NCI-H2081 (cell line): ENCODE measurements at places on chromosomes 6 and 20.

- no peak for DNase-seq
Observed at GRCh38 chr6:162092816-162093502, 634.6 kb downstream of the PRKN start.

DNA sequence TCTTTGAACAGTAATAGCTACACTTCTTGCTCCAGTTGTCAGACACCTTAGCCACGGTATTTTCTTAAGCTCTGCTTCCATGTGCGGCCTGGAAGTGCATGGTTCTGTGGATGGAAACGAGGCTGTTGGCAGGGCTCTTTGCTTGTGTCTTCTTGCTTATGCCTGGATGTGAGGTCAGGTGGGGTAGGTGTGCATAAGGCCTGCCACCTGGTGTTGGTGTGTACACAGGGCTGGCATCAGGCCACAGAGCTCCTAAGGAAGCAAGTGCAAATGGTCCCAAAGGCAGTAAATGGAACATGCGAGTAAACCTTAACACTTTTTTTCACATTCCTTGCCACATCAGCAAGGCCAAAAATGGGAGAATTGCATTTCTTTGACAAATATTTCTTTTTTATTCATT lies 158.1 kb upstream of the GMDS start:
- DNase-seq, result peak; percentile 82

DNA sequence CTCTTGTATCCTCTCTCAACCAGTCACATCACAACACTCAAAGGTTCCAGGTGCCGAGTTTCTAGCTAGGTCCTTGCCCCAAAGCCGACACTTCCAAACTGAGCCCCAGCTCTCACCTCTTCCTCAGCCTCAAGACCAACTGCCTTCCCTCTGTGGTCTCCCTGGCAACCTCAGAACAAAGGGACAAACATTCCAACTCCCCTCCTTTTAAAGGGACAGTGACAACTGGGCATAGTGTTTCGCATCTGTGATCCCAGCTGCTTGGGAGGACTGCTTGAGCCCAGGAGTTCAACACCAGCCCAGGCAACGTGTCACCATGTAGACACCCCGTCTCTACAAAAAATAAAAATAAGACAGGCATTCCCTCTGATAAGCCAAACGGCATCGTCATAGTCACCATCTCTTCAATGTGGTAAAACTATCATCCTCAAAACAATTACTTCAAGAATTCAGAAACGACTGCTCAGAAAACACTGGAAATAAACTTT lies 11.3 kb downstream of the DIDO1 start:
- DNase-seq, result peak; percentile 41

DNA sequence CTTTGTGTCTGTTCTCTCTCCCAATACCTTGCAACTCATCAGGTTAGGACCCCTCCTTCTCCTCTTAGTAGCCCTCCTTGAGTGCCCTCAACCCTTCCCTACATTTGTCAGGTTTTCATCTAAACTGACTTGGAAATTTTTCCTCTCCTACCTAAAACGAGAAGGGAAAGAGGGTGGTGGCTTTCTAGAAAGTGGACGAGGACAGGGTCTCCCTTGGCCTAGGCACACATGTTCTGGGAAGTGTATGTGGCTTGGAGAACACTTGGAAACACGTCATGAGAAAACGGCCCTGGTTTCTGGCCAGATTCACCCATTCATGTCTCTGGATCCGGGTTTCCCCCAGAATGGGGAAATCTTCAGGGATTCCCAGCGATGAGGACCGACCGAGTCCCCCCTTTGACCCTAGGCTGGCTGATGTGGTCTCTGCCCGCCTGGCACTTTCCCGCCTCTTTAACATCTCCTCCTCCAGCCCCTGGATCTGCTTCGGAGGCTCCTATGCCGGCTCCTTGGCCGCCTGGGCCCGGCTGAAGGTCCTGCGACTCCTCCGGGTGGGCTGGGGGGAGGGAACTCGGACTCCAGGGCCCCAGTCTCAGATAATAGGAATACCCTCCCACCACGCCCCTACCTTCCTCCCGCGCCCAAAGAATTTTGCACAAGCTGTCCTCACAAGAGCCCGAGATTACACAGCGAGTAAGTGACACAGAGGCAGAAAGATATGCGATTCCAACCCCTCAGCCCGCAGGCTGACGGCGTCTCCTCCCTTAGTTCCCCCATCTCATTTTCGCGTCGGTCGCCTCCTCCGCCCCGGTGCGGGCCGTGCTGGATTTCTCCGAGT lies 3.0 kb downstream of the PRSS16 start:
- DNase-seq, result no peak

- no peak for DNase-seq
Observed at GRCh38 chr20:63545814-63546213, 1.7 kb downstream of the SRMS start.

GRCh38 chr20:64224351-64225170 lies 31.0 kb upstream of the PCMTD2 start:
- DNase-seq, result no peak

DNA sequence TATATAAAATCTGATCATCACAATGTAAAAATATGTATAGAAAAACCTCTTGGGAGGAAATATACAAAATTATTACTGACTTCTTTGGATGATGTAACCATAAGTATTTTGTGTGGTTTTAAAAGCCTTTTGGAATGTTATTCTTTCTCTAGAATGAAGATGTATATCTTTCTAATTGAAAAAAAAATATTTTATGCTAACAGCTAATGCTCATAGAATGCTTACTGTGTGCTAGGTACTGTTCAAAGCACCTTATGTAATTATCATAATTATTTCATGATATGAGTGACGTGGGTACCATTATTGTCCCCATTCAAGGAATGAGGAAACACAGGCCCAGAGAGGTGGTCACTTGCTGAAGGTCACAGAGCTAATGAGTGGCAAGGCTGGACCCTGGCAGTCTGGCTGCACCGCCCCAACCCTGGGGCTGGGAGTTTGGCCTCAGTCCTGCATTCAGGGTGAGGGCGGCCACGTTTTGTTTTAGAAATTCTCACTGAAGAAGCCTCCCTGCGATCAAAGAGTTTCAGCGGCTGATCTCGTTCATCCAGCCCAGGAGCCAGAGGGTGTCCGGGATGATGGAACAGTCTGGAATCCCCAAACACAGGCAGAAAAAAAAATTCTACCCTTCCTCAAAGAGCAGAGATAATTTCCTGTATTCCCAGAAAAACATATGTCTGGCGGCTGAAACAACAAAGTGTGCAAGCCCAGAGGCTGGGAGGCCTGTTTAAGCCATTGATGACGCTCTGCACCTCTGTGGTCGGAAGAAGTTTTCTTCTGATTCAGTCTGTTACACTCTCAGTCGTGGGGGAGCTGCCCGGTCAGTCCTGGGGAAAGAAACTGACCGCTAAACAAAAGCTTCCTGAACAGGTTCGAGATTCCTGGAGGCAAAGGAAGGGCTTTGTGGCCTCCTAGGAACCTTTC lies 37.3 kb downstream of the TFEB start:
- DNase-seq, result no peak

DNA sequence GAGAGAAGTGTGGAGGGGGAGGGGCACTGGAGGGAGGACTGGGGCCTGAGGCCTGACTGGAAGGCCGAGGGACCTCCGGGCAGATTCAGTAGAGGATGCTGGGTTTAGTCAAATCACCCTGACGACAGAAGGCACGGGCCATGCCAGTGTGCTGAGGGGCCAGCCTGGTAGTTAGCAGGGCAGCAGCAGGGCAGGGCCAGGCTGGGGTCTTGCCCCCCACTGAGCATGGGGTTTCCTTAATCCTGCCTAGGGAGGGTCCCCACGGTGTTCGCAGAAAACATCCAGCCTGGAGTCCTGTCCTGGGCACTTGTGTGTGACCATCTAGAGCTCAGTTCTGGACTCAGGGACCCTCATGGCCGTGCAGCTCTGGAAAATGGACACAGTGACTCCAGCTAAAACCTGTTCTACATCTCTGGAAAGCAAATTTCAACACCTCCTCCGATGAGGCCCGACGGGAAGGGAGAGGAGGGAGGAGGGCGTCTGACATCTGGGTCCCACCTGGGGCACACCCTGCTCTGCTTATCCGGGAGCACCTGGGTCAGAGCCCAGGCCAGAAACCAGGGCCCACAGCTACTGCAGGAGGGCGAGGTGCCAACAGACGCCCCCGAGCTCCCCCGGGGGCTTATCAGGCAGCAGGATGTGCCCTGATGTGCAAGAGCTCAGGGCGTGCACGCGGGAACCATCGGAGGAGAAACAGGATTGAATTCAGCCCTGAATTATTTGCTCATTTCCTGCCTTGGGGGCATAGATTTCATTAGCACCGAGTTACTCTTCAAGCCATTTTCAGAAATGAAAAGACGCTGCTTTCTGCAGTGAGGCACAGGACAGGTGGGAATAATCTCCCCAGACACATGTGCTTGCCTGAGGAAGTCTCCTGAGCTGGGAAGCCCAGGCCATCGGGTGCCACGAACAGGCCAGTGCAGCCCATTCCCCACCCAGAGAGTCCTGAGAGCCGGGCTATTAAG lies 78.0 kb upstream of the MPC1 start:
- DNase-seq, result no peak

GRCh38 chr6:11769811-11770545 lies 8.6 kb downstream of the ADTRP start:
- DNase-seq, result peak; percentile 51

DNA sequence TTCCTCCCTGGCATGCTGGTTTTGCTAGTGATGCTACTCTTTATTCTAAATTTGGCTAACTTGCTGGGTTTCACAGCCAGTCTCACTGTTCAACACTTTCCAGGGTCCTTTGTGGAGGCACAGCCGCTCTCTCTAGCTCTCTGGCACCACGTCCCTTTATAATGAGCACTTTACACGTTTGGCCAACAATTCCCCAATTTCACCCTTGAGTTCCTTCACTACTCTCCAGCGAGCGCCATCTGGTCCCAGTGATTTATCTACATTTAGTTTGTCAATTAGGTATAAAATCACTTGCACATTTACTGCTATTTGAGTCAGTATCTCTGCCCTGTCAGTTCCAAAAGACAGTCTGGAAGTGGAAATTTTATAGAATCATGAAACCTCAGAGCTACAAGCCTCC lies 241.9 kb upstream of the MOCS1 start:
- DNase-seq, result no peak

DNA sequence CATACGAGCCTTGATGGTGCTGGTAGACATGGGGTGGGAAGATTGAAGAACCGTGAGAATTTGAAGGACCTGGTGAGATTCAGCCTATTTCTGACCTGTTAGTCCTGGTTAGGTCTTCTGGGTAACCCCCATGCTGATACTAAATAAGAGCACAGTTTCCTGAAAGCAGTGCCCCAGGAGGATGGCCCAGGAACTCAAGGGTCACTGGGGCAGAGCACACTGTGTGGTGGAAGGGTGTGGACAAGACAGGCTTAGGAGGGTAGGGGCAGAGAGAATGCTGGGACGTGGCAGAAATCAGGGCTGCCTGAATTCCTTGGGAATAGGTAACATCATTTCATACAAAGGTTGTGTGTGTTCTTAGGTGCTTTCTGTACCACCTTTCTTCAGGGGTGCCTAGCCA lies 31.9 kb upstream of the ENPP1 start:
- DNase-seq, result no peak

- no peak for DNase-seq
Observed at GRCh38 chr20:24018796-24019195, 30.2 kb upstream of the GGTLC1 start.

- no peak for DNase-seq
Observed at GRCh38 chr20:51227744-51228143, 204.8 kb upstream of the KCNG1 start.

DNA sequence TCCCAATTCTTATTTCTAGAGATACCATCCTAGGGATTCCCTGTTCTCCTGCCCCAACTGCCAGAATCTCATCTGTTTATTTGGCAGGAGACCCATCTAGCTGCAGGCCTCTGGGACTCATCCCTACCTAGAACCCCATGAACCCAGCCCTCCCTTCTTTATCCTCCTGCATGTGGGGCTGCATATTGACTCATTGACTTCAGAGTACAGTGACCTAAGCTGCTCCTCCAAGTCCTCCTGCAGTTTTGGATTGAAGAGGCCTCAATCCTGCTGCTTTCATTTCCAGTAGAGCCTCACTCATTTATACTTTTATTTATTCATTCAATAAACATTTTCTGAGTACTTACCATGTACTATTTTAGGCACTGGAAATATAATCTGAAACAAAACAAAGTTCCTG lies 11.6 kb downstream of the TMEM200A start:
- no peak for DNase-seq

DNA sequence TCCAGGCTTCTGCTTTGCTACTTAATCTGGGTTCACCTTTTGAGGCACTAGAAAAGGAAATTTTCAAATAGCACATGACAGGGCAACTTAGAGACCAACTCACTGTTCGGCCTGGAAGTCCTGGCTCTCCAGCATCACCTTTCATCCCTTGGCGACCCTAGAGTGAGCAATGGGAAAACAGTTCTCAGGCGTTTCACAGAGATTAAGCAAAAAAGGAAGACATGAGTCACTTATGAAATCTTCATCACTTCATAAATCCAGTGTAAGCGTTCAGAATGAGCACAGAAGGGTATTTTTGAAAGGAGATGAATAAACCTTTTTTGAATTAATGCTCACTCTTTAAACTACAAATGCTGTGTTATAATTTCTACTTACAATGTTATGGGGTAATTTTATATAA lies 104.0 kb downstream of the COL12A1 start:
- DNase-seq, result no peak

GRCh38 chr6:4180652-4181255 lies 45.4 kb upstream of the ECI2 start:
- no peak for DNase-seq

DNA sequence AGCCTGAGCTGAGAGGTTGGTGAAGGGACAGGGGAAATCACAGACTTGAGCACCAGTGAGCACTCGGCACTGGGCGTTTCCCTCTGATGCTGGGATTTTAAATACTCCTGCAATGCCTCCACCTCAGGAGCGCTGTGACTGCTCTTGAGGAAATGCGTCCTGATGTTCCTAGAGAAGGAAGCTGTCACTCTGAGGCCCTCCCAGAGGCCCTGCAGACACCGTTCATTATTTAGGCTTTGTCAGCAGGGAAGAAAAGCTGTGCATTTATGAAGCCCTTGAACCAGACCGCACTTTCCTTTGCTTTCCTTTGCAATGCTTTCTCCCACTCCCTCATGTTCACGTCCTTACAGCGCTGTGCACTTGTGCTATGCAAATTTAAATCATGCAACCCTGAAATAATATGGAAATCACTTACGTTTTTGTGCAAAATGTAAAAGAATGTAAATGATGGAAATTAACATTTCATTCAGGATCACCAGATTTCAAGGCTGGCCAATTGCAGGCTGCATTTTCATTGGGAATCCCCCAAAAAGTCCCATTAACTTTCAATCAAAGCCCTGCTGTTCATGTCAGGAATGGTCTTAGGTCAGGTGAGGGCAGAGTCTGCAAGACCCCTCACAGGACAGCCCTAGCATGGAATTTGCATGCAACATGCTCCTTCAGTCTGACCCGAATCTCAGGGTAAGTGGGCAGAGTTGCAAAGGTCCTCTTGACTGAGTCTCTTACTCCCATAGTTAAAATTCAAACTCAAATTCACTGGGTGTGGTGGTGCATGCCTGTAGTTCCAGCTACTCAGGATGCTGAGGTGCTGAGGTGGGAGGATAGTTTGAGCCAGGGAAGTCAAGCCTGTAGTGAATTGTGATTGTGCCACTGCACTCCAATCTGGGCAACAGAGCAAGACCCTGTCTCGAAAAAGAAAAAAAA lies 45.8 kb upstream of the SYNDIG1 start:
- DNase-seq, result no peak
